ENCODE measurements at places on chromosomes 1 and 21. TPM values are rescaled to one million over a fixed set of nuclear protein-coding genes. Genes with fewer than 3 reads are reported as not detected.

DNA sequence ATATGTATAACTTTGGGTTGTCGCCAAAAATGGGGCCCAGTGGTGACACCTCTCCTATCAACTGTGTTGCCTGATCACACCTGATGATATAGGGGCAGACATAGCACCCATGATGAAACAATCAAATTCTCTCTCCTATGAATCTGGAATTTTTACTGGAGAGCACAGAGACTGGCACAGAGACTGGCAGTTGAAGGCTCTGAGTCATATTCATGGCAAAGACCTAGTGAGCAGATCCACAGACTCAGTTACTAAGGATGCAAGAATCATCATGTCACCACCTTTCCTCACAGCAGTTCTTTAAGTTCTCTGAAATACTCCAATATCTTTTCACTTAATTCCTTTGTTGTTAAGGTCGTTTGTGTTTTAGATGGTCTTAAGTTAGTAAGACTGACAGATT lies 60.0 kb downstream of the APCS start:
- no peak for DNase-seq

- DNase-seq, result no peak
These were observed 4.6 kb upstream of the RAB4A start for GRCh38 chr1:229266274-229266673.

The C1QC gene
- polyA plus RNA-seq, result 8.8 TPM

DNA sequence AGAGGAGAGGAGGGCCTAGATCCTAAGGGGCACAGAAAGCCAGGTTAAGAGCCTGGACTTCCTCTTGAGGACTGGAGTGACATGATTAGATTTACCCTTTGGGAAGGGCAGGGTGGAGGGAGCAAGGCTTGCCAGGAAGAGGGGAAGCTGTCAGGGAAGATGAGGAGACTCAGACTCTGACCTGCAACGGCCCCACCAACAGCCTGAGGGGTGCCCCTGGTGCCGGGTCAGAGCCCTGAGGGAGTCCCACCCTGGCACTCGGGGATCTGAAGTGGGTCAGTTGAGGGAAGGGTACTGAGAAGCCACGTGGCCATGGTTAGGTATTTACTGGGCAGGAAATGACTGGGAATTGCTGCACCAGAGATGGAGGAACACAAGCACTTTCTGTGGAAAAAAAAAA lies 9.8 kb downstream of the ECE1 start:
- no peak for DNase-seq

The KRTAP12-2 gene
- not detected for polyA plus RNA-seq

The CD244 gene
- 0.15 TPM for polyA plus RNA-seq

DNA sequence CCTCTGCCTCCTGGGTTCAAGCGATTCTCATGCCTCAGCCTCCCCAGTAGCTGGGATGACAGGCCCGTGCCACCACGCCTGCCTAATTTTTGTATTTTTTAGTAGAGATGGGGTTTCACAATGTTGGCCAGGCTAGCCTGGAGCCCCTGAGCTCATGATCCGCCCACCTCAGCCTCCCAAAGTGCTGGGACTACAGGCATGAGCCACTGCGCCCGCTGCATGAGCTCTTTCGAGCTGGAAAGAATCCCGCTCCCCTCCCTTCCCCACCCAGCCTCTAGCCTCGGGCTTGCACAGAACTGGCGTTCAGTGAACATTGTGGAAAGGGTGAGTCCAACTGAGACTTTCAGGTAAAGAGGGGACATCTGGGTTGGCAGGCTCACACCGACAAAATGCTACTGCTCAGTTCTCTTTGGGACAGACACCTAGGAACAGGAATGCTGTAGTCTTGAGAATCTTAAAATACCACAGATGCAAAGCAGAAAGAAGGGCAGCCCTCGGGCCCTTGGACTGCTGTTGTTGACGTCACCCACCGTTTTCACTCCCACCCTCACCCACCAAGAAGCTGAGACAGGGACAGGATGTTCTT lies 9.7 kb upstream of the GNG4 start:
- no peak for DNase-seq

GRCh38 chr1:184017306-184017705 lies 20.2 kb downstream of the COLGALT2 start:
- no peak for DNase-seq

GRCh38 chr1:186671136-186671825 lies 8.9 kb downstream of the PTGS2 start:
- no peak for DNase-seq

GRCh38 chr1:214565310-214565709 lies 13.9 kb upstream of the PTPN14 start:
- DNase-seq, result no peak

The PCNX2 gene
- 16.1 TPM for polyA plus RNA-seq

DNA sequence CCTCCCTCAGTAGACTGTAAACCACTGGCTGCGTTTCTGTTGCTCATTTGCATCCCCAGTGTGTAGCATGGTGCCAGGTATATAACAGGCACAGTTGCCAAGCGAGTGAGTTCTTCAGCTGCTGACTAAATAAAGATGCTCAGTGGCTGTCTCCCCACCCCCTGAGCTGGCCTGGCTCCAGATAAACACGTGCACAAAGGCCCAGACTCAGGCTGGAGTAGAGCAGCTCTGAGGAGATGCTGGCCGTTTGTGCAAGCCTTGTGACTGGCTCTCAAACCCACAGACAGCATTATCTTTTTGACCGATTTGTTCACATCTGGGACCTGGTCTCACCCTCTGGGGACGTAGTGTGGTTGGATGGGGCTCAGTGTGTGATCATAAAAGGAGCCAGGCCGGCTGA lies 7.1 kb downstream of the CHRNB2 start:
- DNase-seq, result no peak

The FCRL6 gene
- polyA plus RNA-seq, result 0.27 TPM

Measured in left kidney (tissue), 8 donors.